ENCODE measurements at places on chromosomes 1 and 21.

- DNase-seq, result no peak
These were observed 456.0 kb upstream of the PKN2 start for GRCh38 chr1:88228114-88228513.

GRCh38 chr1:61079296-61079897, 3.0 kb upstream of the NFIA start:
- no peak for DNase-seq

DNA sequence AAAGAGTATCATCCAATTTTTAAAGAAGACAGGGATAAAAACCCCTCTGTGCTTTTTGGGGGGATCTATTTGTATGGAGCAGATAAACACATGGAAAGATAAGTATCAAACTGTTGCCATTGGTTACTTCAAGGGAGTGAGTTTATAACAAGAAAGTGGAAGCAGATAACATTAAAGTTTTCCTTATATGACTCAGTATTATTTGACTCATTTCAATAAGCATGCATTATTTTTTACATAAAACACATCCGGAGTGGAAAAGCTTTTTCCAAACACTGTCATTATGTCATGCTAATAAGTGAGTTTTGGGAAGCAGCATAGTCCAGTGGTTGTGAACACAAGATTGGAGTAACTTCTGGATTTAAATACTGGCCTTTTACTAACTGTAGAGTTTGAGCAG, 452.2 kb downstream of the LTN1 start:
- no peak for DNase-seq

DNA sequence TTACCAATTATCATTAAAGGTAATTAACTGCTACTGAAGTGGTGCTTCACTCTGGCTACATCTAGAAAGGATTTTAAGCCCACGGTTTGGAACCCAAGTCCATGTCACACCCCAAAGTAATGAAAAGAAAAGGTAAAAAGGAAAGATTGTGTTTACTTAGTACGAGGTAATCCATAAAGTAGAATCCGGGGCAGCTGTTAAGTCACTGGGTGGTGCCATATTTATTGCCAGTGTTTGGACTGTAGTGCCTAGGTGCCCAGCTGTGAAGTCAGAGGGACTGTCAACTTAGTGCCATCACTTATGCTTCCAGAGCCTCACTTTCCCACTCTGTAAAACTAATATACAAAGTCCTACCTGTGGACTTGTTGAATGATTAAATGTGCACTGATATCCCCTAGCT, 52.2 kb upstream of the GRHL3 start:
- no peak for DNase-seq

GRCh38 chr1:235857756-235858155, 8.9 kb downstream of the LYST start:
- no peak for DNase-seq

- DNase-seq, result peak; percentile 28
These were observed 5.1 kb downstream of the PEF1 start for GRCh38 chr1:31639543-31639942.

All from astrocyte of the hippocampus (primary cell).